Stimulated activated CD4-positive, alpha-beta T cell treated with anti-CD3 and anti-CD28 coated beads, Interleukin-4, amount 100 ng/mL, for 24 hours (primary cell): ENCODE measurements at places on chromosomes 16 and 17.
A peak's percentile ranks its signal among the peaks of the same experiment; 100 is the strongest.

- no peak for DNase-seq
Observed at GRCh38 chr17:56845934-56846333, 12.0 kb downstream of the DGKE start.

DNA sequence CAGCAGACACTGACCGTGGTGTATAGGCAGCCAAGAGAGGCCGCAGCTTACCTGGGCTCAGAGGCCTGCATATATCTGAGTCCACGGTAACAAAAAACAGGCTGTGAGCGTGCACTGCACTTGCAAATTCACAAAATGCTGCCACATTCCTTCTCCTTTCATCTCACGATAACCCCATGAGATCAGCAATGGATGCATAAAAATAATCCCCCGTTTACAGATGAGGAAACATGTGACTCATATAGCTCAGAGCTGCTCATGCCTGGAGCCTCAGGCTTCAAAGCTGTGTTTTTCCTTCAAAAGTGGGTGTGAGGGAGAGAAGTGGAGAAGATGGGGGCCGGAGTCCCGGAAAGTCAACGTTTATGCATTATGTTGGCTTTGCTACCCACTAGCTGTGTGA is 118.3 kb upstream of the FOXF1 start:
- DNase-seq: no peak

DNA sequence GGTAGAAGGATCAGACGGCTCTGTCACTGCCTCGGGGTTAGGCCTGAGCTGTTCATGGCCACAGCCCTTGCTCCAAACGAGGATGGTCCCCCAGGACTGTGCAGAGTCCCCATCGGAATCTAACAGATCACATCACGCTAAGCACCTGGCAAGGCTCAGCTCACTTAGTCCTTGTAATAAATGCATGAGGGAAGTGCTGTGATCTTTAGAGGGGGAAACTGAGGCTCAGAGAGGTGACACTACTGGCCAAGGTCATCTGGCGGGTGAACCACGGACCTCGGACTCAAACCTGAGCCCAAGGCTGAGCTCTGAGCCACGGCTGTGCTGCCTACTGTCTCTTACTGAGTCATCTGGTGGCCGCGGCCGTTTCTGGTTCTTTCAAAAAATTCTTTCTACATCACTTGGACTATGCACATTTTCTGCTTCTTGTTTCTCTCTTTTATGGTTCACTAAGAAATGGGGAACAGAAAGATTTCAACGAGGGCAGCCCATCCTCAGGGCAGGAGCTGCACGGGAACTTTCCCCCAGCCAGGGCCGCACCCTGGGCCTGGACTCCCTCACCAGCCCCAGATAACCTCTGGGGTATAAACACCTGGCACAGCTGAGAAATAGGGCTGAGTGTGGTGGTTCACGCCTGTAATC is 55.6 kb downstream of the COTL1 start:
- no peak for DNase-seq

DNA sequence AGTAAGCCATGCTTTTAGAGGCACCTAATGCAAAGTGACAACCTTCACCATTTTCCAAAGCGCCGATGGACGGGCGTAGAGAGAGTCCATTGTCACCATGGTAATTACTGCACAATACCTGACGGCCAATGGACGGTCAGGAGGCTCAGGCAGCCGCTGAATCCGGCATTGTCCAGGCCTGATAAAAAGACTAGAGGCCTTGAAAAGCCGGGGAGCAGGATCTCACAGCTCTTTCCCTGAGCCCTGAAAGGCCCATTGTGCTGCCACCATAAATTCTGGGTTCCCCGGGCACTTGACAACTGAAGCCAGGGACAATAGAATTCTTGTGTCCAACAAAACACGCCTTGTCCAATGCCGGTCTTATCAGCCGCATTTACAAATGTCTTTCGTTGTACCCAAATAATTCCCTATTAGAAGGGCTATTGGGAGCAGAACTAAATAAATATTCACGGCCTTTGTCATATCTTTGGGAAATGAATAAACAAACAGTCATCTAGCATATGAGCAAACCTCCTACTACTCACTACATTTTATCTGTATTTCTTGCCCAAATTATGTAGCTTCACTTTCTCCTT is 62.4 kb downstream of the CDH11 start:
- no peak for DNase-seq

- DNase-seq: no peak
Observed at GRCh38 chr17:13462673-13463124, 139.0 kb downstream of the HS3ST3A1 start.

- DNase-seq: no peak
Observed at GRCh38 chr17:33837281-33837680, 417.8 kb upstream of the CCL2 start.

DNA sequence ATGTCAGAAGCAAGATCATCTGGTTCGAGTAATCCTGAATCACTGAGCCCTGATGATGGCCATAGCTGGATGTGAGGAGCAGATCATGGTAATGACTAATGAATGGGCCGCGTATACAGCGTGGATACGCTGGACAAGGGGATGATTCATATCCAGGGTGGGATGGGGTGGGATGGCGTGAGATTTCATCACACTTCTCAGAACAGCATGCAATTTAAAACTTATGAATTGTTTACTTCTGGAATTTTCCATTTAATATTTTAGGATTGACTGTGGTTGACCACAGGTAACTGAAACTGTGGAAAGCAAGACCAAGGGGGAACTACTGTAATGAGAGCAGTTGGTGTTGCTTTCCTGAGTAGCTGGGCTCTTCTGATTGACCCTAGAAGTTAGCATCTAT is 225.5 kb downstream of the STX8 start:
- no peak for DNase-seq

DNA sequence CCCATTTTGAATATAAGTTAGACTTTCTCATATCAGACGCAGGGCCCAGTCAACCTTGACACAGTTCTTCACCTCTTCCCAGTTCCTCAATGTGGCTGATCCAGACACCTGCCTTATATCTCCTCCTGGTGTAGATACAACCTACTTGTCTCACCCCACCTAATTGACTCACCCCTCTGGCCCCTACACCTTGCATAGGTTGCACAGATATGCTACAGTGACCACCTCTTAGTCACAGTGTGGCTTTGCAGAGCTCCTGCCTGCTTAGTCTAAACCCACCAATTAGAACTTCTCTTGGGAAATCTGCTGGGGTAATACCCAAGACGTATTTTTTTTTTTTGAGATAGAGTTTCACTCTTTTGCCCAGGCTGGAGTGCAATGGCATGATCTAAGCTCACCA is 16.8 kb downstream of the CHP2 start:
- no peak for DNase-seq

GRCh38 chr16:90070440-90070839 is 6.7 kb downstream of the PRDM7 start:
- no peak for DNase-seq

GRCh38 chr17:43846963-43847371 is at the start of gene CD300LG:
Gene CD300LG (plus strand): TSS chr17:43847176. CDS start chr17:43847217, 41 bp downstream.
- no peak for DNase-seq

DNA sequence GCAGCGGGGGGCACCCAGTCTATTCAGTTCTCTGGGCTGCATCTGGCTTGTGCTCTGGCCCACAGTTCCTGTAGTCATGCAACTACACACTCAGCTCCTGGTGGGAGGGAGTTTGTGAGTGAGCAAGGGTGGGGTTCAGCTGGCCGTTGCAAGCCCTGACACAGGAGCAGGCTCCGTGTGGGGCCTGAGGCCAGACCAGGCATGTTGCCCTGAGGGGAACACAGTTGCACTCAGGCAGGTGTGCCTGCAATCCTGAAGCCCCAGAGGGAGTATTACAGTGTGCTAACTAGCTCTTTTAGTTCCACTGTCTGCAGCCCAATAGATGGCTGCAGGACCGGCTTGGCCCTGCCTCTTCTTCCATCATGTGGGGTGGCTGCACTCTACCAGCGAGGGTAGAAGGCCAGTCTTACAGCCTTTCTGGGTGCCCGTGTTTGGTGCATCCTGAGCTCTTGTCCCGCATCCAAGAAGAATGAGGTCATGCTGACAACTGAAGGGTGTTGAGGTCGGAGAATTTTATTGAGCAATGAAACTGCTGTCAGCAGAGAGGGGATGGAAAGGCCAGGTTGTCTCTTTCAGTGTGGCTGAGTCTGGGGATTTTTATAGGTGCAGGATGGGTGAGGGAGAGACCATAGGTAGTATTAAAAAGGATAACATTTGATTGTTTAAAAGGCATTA is 49.9 kb upstream of the ELAC2 start:
- DNase-seq: no peak

DNA sequence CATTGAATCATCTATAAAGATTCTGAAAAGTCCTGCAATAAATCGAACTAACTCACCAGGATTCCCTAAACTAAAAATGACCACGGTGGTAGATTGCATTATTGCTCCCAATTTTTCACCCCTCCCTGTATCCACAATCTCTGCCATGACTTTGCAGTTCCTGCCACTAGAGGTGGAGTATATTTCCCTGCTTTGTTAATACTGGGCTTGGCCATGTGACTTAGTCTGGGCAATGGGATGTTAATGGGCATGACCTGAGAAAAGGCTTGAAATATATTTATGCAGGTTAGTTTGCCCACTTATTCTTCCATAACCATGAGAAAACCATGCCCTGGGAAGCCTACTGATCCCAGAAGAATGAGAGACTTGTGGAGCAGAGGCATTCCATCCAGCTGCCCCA is 59.1 kb downstream of the NOG start:
- DNase-seq: no peak

DNA sequence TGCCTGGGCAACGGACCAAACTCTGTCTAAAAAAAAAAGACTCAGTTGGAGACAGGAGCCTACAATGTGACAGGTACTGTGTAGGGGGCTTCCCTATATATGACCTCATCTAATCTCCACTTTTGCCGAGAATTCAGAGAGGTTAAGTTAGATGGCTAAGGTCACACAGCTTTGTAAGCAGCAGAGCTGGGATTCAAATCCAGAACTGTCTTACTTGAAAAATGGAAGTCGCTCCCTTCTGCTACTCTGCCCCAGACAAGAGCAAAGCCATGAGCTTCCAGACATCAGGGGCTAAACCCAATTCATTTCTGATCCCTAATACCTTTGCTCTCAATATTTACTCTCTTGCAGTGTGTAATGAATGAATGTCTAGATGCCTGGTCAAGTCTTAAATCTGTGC is 41.5 kb upstream of the ABCC12 start:
- no peak for DNase-seq

GRCh38 chr17:20010099-20010863 is 1.1 kb downstream of the SPECC1 start:
- DNase-seq: no peak

- peak; percentile 30 for DNase-seq
Observed at GRCh38 chr17:79612468-79613194, 1.8 kb upstream of the RBFOX3 start.

DNA sequence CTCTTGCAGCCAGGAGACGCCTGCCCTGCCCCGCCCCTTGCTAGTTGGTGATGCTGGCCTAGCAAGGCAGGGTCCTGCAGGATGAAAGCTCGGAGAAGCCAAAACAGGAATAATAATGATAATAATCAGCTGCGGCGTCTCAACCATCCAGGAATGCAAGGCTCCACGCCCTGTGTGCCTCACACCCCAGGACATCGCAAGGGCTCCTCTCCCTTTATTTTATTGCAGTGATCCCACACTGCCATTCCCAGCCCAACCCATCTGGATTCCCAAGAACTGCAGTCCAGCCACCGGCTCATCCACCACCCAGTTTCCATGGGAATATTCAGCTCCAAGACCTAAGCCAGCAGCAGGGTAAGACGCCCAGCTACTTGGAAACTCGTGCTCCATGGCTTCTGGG is 21.0 kb upstream of the ZNF652 start:
- DNase-seq: no peak

- DNase-seq: peak; percentile 18
Observed at GRCh38 chr17:42704837-42705494, 22.6 kb downstream of the CNTNAP1 start.
